ENCODE measurements at places on chromosomes 1 and 21.

- peak; percentile 23 for DNase-seq
Observed at GRCh38 chr1:184890539-184890973, 83.8 kb downstream of the NIBAN1 start.

DNA sequence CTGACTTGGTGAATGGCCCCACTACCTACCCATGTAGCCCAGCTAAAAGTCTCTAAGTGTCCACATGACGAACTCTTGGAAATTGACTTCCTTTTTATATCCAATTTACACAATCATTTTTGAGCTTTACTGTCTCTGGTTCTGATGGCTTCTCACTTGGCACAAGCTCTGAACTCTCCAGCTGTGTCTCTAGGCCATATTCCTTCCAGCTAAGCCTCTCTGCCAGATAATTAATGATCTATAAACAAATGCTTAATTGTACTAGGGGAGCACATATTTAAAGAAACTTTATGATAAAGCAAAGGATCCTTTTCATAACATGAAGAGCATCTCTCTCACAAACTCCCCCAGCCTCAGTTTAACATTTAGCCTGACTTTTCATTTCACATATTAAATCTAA, 16.3 kb upstream of the BEND5 start:
- no peak for DNase-seq

DNA sequence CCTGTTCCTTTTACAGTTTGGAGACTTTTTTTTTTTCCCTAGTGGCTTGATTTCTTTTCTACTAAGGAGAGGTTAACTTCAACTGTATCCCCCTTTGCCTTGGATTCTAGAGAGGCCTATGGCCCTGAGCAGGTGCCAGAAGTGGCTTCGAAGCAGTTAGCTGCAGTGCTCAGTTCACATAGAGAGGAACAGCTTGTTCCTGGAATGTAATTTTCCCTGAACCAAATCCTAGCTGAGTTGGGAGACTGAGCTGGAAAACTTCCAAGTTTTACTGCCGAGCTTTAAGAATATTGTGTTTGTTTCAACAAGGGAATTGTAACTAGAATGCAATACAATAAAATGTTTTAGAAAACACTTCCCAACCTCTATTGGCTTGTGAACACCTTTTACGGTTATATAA, 17.5 kb downstream of the RD3 start:
- DNase-seq: no peak

GRCh38 chr1:119974013-119974412, 77.7 kb upstream of the ADAM30 start:
- DNase-seq: no peak

GRCh38 chr1:176896216-176896615, 268.3 kb downstream of the ASTN1 start:
- DNase-seq: no peak

GRCh38 chr1:11525516-11525915, 46.6 kb downstream of the DISP3 start:
- no peak for DNase-seq

DNA sequence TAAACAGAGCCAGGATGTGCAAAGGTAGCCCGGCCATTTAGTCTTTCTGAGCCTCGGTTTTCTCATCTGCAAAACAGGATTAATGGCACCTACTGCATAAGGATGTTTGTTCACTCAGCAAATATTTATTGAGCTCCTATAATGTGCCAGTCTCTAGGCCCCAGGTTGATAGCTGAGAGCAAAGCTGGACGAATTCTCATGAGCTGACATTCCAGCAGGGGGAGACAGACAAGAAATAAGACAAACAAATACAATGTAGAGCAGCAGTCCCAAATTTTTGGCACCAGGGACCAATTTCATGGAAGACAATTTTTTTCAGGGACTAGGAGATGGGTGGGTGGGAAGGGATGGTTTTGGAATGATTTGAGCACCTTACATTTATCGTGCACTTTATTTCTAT, 74.3 kb upstream of the PAX7 start:
- DNase-seq: peak; percentile 23

- DNase-seq: no peak
Observed at GRCh38 chr1:207029701-207030521, 2.6 kb downstream of the C1orf116 start.

- DNase-seq: no peak
Observed at GRCh38 chr1:197738927-197739326, 36.4 kb downstream of the DENND1B start.

DNA sequence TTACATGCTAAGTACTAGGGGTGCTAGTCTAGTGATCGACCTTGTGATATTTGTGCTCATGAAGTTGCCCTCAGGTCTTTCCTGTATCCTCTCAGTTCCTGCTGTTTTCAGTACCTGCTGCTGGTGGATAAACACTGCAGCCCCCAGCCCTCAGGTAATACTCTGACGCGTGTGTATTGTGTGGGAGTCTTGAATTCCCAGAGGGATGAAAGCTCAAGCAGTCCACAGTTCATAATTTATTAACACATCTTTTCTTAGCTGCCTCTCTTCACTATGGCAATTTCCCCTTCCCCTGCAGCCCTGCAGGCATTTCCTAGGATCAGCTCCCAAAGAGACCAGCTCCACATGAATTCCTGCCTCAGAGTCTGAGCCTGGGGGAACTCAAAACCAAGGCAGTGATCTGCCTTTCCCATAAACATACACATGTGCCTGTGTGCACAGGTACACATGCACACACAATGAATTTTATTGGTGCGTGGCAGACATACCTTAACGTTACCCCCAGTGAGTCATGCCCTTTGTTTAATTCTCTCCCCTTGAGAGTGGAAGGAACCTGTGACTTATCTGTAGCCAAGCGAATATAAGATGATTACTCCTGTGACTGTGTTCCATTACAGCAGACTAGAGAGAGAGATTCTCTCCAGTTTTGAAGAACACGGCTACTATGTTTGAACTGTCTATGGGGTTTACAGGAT, 14.1 kb upstream of the HMGCS2 start:
- DNase-seq: no peak

- DNase-seq: no peak
Observed at GRCh38 chr1:236058141-236058934, 6.6 kb downstream of the NID1 start.

DNA sequence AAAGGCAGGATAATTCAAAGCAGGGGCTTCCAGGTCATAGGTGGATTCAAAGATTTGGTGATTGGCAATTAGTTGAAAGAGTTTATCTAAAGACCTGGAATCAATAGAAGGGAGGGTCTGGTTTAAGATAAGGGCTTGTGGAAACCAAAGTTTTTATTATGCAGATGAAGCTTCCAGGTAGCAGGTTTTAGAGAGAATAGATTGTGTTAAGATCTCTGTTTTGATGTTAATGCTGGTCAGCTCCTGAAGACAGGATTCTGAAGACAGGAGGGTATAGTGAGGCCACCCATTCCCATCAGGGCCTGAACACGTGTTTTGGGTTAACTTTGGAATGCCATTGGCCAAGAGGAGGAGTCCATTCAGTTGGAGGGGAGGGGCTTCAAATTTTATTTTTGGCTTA, 6.1 kb upstream of the PTBP2 start:
- no peak for DNase-seq

DNA sequence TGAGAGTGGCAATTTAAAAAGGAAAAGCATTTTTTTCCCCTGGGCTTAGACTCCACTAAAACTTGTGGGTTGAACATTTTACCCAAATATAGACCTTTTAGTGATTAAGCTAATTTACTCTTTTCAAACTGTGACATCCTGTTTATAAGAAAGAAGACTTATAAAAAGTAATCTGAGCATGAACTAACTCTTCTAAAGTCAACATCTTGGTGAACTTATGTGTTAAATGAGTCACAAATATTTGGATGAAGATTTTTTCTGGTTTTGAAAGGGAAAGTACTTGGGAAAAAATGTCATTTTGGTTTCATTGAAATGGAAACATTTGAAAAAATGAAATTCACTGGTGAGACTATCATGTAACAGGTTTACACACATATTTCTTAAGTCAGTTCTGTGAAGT, 109.8 kb downstream of the KCNK2 start:
- no peak for DNase-seq

DNA sequence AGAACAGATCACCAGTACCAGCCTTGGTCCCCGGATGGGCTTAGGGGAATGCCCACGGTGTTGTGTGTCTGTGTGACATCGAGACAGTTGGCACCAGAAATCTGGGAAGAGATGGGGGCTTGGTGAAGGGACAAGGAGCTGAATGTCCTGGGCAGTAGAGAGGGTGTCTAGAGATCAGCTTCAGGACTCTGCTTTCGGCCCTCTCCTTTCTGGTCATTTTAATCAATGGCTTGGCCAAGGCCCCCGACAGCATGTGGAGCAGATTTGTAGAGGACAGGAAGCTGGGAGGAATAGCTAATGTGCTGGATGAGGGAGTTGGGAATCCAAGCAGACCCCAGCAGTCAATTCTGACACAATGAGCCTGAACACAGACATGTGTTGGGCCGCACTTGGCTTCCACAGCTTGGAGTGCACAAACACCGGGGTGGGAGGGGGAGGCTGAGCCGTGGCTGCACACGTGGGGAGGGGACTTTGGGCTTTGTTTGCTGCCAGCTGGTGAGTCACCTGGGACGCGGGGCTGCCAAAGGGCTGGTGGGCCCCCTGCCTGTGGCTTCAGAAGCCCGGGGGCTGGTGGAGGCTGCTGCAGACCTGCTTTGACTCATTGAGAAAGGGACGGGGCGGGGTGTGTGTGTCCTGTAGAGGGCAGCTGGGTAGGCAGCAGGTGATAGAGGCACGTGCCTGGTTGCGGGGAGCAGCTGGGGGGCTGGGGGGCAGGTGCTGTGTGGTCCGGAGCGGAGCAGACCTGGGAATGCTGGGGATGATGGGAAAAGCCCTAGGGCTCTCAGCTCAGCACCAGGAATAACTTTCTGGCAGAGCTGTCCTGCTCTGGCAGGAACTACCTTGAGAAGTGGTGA, 20.9 kb downstream of the SLC1A7 start:
- peak; percentile 41 for DNase-seq

DNA sequence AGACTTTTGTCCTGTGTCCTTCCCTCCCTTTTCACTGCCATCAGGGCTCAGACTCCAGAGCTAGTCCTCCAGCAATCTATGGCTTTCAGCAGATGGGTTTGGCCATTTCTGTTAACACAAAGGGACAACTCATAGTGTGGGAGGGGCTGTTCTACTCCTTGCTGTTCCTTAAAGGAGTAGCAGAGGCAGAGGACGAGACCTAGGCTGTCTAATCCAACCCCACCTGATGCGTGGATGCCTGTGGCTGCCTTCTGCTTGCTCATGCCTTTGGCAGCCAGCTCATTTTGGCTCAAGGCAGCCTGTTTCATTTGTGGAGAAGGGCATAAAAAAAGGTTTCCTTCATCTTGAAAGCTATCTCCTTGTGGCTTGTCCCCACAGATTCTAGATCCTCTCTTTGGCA, 27.0 kb downstream of the MFSD2A start:
- DNase-seq: no peak

- DNase-seq: no peak
Observed at GRCh38 chr1:197920414-197921117, 3.4 kb downstream of the LHX9 start.

- DNase-seq: no peak
Observed at GRCh38 chr1:84403347-84403746, 5.1 kb downstream of the DNASE2B start.

All from body of pancreas (tissue), 4 donors.